T-helper 2 cell (primary cell): ENCODE measurements at places on chromosomes 16 and 17.

DNA sequence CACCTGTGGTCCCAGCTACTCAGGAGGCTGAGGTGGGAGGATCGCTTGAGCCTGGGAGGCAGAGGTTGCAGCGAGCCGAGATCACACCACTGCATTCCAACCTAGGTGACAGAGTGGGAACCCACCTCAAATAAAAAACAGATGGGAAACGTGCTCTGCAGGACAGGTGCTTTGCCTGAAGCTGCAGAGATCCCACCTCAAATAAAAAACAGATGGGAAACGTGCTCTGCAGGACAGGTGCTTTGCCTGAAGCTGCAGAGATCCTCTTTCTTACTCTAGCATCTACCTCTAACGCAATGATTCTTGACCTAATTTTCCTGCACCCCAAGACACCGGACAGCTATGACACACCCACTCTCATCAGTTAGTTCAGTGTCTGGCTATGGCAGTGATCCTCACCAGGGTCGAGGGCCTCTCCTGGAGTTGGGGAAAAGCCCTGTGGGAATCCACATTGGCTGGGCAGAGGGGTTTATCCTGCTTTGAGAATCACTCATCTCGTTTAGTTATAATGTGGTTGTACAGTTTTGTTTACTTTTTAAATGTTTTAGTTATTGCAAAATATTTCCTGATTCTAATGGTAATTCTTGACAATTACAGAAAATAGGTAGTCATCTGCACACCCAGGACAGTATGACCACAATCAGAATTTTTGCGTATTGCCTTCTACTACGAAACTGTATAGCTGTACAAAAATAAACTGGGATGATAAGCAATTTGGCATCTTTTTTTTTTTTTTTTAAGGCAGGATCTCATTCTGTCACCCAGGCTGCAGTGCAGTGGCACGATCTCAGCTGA lies 11.4 kb downstream of the VPS53 start:
- DNase-seq, result no peak

DNA sequence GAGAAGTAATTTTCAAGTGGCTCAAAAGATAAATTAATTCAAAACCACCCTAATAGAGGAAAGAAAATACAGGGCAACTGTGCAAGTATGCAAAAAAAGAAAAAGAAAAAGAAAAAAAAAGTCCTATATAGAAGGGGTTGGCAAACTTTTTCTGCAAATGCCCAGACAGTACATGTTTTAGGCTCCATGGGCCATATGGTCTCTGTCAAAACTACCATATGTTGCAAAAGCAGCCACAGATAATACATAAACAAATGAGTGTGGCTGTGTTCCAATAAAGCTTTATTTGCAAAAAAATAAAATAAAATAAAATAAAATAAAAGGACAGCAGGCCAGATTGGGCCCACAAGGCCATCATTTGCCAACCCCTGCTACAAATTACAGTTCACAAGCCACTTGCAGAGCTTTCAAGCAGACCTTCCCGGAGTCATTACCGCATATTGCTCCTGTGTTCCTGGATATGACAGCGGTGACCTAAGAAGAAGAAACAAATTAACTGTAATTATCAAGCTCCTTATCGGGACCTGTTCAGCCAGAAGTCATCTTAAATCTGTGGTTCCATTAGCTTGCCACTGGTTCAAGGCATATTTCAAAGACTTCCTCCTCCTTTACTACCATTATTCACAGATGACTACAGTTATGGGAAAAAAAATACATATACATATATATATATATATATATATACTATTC lies 15.9 kb downstream of the ZC3H7A start:
- no peak for DNase-seq

- DNase-seq, result no peak
Observed at GRCh38 chr16:88698646-88699045, 7.6 kb downstream of the RNF166 start.

GRCh38 chr17:7262935-7263800 lies 890 bp upstream of the CLDN7 start:
- DNase-seq, result no peak

GRCh38 chr16:21986692-21987246 lies 14.1 kb downstream of the PDZD9 start:
- DNase-seq, result no peak

GRCh38 chr17:62724398-62725146 lies 83.5 kb downstream of the MARCHF10 start:
- DNase-seq, result peak; percentile 30

DNA sequence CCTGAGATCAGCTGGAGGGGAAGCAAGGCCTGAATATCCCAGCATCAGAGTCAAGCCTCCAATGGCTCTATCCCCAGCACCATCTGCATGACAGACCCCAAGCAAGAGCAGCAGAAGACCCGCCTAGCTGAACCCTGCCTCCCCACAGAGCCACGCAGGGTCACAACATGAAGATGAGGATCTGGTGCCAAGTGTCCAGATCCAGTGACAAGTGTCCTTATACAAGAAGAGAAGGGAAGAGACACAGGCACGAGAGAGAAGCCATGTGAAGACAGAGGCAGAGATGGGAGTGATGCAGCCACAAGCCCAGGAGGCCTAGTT lies 28.9 kb downstream of the TNFRSF13B start:
- DNase-seq, result no peak

GRCh38 chr16:86019446-86020047 lies 120.6 kb downstream of the IRF8 start:
- no peak for DNase-seq

DNA sequence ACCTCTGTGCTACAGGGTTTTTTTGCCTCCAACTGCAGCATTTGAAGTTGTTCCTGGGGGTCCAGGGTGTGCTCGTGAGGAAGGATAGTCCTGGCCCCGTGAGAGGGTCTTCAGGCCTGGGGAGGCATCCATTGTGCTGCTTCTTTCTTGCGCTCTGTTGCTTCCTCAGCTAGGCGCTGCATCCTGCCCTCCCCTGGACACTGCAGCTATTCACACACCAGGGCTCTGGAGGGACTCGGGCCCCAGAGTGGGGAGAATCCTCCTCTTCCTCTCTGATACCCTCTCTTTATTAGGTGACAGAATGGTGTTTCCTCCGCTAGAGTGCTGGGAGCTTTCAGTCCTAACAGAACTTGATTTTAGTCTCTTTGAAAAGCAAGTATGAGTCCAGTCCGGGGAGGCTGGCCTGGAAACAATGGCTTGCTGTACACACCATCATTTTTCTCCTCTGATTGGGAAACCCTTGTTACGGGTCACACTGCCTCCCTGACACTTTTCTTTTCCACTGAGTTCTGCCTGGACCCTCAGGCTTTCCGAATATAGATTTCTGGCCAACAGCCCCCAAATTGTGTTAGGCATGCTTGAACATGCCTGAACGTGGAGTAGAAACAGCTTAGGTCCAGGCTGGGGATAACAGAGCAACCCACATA lies 81.4 kb upstream of the ELAC2 start:
- DNase-seq, result no peak

DNA sequence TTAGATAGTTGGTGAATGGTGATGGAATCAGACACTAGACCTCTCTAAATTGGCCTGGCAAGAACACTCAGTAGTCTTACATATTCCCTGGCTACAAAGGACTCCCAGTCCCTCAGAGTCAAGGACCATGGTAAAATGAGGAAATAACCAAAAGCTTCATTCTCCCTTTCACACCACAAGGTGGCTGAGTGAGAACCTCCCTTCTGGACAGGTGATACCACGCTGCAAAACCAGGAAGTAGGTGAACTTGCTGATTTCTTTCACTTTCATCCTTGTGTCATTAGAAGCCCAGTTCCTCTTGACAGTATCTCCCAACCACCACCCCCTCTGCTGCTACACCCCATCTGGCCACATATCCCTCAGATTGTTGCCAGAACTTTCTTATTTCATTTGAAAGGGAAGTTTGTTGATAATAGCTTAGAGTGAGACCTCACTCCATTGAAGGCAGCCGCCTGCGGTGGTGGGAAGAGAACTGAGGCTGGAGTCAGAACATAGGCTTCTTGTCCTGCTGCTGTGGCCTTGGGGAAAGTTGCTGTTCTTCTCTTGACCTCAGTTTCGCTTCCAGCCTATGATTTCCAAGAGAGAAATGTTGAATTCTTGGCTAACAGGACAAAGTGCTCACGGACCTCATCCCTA lies 290.6 kb upstream of the CCL2 start:
- no peak for DNase-seq
